Keratinocyte (primary cell): ENCODE measurements at places on chromosomes 2 and 18. TPM values are rescaled to one million over a fixed set of nuclear protein-coding genes. Genes with fewer than 3 reads are reported as not detected.

The KCNE4 gene
- polyA plus RNA-seq = 0.01 to 0.13 TPM (median 0.09 TPM) in 3 replicates

The BCL2 gene
- polyA plus RNA-seq = 0.09 to 0.36 TPM (median 0.30 TPM) in 3 replicates

The SCN1A gene
- polyA plus RNA-seq = not detected in 3 replicates

The WNT6 gene
- 0.15 TPM in 1 of 3 replicates, not detected in the others for polyA plus RNA-seq

The SPEG gene
- polyA plus RNA-seq = 18.8 to 36.1 TPM (median 19.0 TPM) in 3 replicates

The IRS1 gene
- 10.1 to 15.8 TPM (median 11.2 TPM) in 3 replicates for polyA plus RNA-seq
